ENCODE measurements at places on chromosomes 1 and 21. TPM values are rescaled to one million over a fixed set of nuclear protein-coding genes. Genes with fewer than 3 reads are reported as not detected.

- no peak for DNase-seq
Measured at GRCh38 chr1:36508257-36508656, 25.5 kb upstream of the CSF3R start.

DNA sequence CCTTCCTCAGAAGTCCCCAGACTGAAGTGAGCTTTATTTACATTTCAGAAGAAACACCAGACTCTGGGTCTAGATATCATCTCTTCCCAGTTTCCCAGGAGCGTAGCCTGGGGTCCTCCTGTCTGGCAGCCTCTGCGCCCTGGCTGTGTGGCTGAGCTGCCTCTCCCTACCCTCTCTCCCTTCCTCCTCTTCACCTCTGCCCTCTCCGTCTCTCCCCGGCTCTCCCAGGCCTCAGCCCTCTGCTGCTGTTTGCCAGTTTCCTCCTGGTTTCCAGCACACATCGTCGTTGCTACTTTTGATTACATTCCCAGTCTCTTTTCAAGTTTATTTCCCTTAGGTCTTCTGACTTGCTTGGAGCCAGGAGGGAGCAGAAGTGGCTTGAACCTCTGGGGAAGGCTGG lies 91.1 kb upstream of the DISP3 start:
- DNase-seq, result no peak

The TNFRSF18 gene
- 1.1 TPM for total RNA-seq

The VAMP3 gene
- 92.0 TPM for total RNA-seq

The VAV3 gene
- total RNA-seq, result 2.4 TPM

The THEM5 gene
- not detected for total RNA-seq

The CD5L gene
- total RNA-seq, result not detected

The IQGAP3 gene
- total RNA-seq, result 2.5 TPM

The DMBX1 gene
- not detected for total RNA-seq

The ITLN2 gene
- not detected for total RNA-seq

The AUNIP gene
- 0.26 TPM for total RNA-seq
